ENCODE measurements at places on chromosomes 6 and 20. TPM values are rescaled to one million over a fixed set of nuclear protein-coding genes. Genes with fewer than 3 reads are reported as not detected.

DNA sequence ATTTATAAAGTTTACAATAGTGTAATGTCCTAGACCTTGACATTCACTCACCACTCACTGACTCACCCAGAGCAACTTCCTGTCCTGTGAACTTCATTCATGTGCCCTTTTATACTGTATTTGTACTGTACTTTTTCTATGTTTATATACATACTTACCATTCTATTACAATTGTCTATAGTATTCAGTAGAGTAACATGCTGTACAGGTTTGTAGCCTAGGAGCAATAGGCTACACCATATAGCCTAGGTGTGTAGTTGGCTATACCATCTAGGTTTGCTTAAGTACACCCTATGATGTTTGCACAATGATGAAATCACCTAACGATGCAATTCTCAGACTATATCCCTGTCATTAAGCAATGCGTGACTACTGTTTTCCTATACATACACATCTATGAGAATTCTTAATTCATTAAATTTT is 17.5 kb downstream of the EDEM2 start:
- H3K4me1 ChIP-seq, result no peaks in the 10 kb centered on the region
- DNase-seq, result peak; percentile 69
- no peak overlapping the region for H3K27ac ChIP-seq
- H3K27me3 ChIP-seq, result no peaks in the 10 kb centered on the region

DNA sequence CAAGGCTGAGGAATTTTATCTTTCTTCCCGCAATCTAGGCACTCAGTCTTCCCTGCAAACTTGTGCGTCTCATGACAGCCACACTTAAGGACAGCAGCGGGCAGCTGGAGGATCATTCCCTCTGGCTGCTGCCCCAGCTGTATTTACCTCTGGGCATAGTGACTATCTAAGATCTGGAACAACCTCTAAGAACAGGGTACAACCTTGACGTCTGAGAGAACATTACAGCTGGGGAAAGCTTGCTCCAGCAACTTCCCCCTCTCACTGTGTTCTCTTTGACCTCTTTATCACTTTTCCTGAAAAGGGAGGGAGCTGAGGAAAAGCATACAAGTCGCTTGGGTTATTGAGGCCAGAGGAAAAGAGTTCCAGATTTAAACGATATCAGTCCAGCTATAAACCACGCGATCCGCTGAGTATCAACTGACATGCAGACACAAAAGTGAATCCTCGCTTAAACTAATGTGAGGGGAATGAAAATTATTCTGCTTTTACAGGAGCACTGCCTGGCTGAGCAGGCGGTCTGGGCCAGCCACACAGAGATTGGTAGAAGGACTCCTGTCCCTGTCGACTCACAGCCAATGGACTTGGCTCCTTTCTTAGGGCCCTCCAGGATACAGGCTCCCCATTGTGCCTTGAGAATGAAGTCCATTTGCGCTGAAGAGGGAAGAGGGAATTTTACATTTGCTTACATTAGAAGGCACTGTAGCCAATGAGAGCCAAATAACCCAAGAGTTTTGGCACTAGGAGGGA is 153.3 kb downstream of the QRSL1 start:
- H3K4me3 ChIP-seq, result no peak overlapping the region
- DNase-seq, result no peak
- H3K27me3 ChIP-seq, result no peaks in the 10 kb centered on the region
- peaks cover 14% of the 10 kb centered on the region for H3K4me1 ChIP-seq

- no peak for DNase-seq
- H3K27ac ChIP-seq, result no peak overlapping the region
- no peaks in the 10 kb centered on the region for H3K36me3 ChIP-seq
- no peaks in the 10 kb centered on the region for H3K4me1 ChIP-seq
These were observed 328.4 kb downstream of the TPBG start for GRCh38 chr6:82691997-82692396.

DNA sequence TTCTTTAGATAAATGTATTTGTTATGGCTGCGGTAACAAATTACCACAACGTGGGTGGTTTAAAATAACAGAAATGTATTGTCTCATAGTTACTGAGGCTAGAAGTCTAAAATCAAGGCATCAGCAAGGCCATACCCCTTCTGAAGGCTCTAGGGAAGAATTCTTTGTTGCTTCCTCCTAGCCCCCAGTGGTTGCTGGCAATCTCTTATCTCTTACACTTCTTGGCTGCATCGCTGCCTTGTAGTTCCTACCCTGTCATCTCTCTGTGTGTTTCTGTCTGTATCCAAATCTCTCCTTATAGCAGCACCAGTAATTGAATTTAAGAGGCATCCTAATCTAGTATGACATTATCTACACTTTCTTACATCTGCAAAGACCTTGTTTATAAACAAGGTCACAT is 534.7 kb downstream of the PHF3 start:
- DNase-seq, result no peak
- no peak overlapping the region for H3K4me3 ChIP-seq
- H3K36me3 ChIP-seq, result no peaks in the 10 kb centered on the region
- H3K4me1 ChIP-seq, result no peaks in the 10 kb centered on the region

The APCDD1L gene
- total RNA-seq, result 0.86 TPM
